GM23248 (cell line): ENCODE measurements at places on chromosomes 7 and 10.

DNA sequence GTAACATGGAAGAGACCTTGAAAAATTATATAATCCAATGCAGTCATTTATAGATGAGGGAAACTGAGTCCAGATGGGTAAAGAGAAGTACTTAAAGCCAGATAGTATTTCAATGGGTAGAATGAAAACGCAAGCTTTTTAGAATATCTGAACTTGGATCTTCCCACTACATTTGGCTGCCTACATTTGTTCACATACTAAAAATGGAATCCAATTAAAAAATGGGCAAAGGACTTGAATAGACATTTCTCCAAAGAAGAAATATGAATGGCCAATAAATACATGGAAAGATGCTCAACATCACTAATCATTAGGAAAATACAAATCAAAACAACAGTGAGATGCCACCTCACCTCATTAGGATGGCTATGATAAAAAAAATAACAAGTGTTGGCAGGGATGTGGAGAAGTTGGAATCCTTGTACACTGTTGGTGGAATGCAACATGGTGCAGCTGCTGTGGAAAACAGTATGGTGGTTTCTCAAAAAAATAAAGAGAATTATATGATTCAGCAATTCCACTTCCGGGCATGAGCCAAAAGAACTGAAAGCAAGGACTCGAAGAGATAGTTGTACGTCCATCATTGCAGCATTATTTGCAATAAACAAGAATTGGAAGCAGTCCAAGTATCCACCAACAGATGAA lies 188.0 kb downstream of the FRMD4A start:
- no peaks in the 10 kb centered on the region for H3K36me3 ChIP-seq
- H3K4me1 ChIP-seq = no peaks in the 10 kb centered on the region
- H3K27me3 ChIP-seq = peaks cover 47% of the 10 kb centered on the region
- H3K27ac ChIP-seq = no peak overlapping the region
- H3K4me3 ChIP-seq = no peak overlapping the region

DNA sequence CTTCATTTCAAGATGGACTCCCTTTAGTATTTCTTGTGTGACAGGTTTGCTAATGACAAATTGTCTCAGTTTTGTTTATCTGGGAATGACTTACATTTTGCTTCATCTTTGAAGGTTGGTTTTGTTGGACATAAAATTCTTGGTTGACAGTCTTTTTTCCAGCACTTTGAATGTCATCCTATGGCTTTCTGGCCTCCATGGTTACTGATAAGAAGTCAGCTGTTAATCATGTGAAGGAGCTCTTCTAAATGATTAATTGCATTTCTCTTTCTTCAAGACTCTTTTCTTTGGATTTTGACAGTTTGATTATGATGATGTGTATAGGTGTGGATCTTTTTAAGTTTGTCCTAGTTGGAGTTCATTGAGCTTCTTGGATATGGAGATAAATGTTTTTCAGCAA lies 26.9 kb upstream of the HHEX start:
- no peaks in the 10 kb centered on the region for H3K4me1 ChIP-seq
- no peaks in the 10 kb centered on the region for H3K27me3 ChIP-seq
- H3K4me3 ChIP-seq = no peak overlapping the region
- no peaks in the 10 kb centered on the region for H3K36me3 ChIP-seq
- H3K27ac ChIP-seq = no peak overlapping the region
- peak; percentile 4 for DNase-seq

- no peak overlapping the region for H3K27ac ChIP-seq
- peaks cover 12% of the 10 kb centered on the region for H3K4me1 ChIP-seq
- DNase-seq = no peak
- H3K27me3 ChIP-seq = no peaks in the 10 kb centered on the region
- no peak overlapping the region for H3K4me3 ChIP-seq
- H3K36me3 ChIP-seq = no peaks in the 10 kb centered on the region
Measured at GRCh38 chr10:118914629-118915028, 114.9 kb upstream of the NANOS1 start.

GRCh38 chr7:41053820-41054219 lies 649.1 kb downstream of the INHBA start:
- H3K36me3 ChIP-seq = no peaks in the 10 kb centered on the region
- H3K27ac ChIP-seq = no peak overlapping the region
- no peak overlapping the region for H3K4me3 ChIP-seq
- no peaks in the 10 kb centered on the region for H3K27me3 ChIP-seq

DNA sequence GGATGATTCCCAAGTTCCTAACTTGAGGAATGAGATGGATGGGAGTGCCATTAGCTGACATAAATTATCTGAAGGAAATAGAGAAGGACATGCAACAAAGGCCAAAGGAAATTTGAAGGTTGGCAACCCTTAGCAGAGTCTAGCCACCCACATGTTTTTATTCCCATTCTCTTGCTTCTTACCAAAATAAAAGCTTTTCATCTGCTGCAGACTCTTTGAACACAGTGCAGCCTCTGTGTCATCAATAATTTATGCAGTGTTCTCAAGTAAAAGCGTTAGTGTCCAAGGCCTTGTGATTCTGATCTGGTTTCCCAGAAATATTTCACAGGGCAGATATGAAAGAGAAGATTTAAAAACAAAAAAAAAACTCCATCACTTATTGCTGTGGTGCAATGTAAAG lies 98.5 kb downstream of the ST7 start:
- H3K27ac ChIP-seq = no peak overlapping the region
- no peaks in the 10 kb centered on the region for H3K27me3 ChIP-seq
- no peaks in the 10 kb centered on the region for H3K36me3 ChIP-seq
- no peak for DNase-seq

- peak overlapping the region; percentile 100 for H3K27ac ChIP-seq
- DNase-seq = peak; percentile 67
- 0 out of 2 replicates have a peak overlapping the region, but pooled peaks have one; percentile 44 for H3K4me3 ChIP-seq
- peaks cover 37% of the 10 kb centered on the region for H3K4me1 ChIP-seq
- no peaks in the 10 kb centered on the region for H3K36me3 ChIP-seq
- no peaks in the 10 kb centered on the region for H3K27me3 ChIP-seq
Measured at GRCh38 chr7:6284055-6284400, 11.6 kb upstream of the CYTH3 start.

DNA sequence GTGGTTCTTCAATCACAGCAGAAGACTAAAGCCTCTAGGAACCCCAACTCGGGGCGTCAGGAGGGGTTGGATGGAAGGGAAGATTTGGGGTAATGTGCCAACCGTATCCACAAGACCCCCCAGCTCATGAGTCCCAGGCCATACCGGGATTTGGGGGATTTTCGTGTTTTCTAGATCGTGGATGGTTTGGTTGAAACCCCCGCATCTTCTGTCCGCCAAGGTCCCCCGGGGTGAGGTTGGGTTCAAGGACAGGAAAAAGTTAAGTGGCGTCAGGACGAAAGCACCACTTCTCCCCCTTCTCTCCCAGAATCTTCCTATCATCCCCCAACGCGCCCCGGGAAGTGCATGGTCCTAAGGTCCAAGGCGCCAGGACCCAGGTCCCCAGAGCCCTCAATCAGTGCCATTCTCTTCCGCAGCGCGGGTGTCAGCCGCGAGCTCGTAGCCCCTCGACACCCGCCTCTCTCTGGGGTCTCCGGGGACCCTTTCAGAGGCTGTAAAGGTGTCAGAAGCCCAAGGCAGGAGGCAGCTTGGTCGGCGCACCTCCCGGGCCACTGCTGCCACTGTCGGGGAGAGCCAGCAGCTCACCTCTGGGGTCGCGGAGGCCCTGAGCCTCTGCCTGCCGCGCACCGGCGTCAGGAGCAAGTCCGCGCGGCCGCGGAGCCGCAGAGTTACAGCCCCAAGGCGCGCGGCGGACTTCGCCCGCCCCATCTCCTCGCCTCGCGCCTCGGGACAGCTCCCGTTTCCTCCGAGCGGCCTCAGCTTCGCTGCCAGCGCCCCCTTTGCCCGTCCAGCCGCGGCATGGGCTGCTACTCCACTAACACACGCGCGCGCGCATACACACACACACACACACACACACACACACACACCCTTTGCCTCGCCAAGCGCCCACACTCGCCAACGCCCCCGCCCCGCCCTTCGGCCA lies 1.5 kb downstream of the MKX start:
- H3K4me3 ChIP-seq = peak overlapping the region; percentile 77
- H3K27ac ChIP-seq = peak overlapping the region; percentile 89
- peaks cover 14% of the 10 kb centered on the region for H3K27me3 ChIP-seq

DNA sequence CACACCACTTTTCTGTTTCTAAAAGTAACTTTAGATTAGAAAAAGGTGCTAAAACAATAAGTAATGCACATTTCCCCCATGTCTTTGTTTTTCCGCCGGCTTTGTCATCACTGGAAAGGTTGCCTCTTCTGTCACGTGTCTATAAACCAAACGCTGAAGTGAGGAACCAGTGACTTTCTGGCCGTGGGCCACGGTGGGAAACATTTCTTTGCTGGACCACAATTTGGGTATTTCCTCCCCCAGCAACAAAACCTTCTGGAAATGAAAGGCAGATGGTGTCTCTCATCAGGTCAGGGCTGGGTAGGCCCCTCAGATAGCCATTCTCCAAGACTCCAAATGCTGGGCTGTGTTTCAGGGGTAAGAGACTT lies 174.5 kb downstream of the SH3PXD2A start:
- DNase-seq = peak; percentile 75
- no peaks in the 10 kb centered on the region for H3K36me3 ChIP-seq
- H3K27me3 ChIP-seq = no peaks in the 10 kb centered on the region
- peaks cover 54% of the 10 kb centered on the region for H3K4me1 ChIP-seq
- H3K4me3 ChIP-seq = no peak overlapping the region

DNA sequence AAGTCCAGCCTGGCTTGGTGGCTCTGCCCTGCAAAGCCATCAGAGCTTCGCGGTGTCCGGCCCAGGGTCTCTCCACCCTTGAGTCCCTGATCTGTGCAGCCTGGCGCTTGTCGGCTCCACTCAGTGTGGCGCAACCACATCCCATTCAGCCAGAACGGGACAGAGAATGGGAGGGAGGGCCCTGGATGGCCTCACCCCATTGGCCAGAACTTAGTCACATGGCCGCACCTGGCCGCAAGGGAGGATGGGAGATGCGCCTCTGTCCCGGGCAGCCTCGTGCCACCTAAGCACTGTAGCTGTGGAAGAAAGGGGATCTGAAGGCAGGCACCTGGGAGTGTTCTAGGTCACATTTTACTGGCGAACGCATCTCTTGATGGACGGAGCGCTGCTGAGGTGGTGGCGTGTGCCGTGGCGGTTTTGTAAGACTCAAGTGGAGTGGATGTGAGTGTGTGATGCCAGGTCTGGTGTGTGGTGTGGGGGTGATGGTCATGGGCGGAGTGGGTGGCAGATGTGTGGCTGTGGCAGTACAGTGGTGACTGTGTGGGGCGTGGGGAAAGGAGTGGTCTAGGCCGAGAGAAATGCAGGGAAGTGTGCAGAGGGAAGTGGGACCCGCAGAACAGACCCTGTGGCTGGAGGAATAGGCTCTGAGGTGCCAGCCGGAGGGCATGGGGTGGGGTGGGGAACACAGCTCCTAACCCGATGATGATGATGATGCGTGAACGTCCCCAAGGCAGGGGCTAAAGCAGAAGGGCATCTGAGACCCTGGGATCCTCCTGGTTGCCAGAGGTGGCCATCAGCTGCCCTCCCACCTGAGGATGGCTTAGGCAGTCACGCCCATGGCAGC lies 19.0 kb downstream of the CLEC2L start:
- H3K4me3 ChIP-seq = no peak overlapping the region
- no peak overlapping the region for H3K27ac ChIP-seq
- no peaks in the 10 kb centered on the region for H3K4me1 ChIP-seq
- no peak for DNase-seq

GRCh38 chr7:156232931-156233705 lies 407.5 kb upstream of the RNF32 start:
- H3K27me3 ChIP-seq = no peaks in the 10 kb centered on the region
- no peak overlapping the region for H3K4me3 ChIP-seq
- DNase-seq = no peak
- H3K36me3 ChIP-seq = no peaks in the 10 kb centered on the region
- H3K4me1 ChIP-seq = no peaks in the 10 kb centered on the region

DNA sequence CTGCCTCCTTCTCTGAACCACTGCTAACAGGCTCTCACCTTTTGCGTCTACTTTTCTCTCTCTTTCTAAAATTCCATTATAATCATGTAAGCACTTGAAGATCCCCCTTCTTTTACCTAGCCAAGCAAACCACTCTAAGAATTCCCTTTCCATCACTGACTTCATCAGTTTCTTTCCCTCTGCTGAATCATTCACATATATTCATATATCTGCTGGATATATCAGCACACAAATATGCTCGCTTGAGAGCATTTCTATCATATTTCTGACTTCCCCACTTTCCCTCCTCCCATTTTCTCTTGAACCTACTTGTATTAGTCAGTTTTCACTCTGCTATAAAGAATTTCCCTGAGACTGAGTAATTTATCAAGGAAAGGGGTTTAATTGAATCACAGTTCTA lies 84.2 kb upstream of the LRRN3 start:
- H3K27me3 ChIP-seq = no peaks in the 10 kb centered on the region
- H3K36me3 ChIP-seq = no peaks in the 10 kb centered on the region
- peak overlapping the region; percentile 39; the same call in 1 of the 2 replicates for H3K27ac ChIP-seq
- peak; percentile 60 for DNase-seq
- peaks cover 23% of the 10 kb centered on the region for H3K4me1 ChIP-seq

GRCh38 chr10:62842983-62843382 lies 26.8 kb upstream of the EGR2 start:
- no peaks in the 10 kb centered on the region for H3K4me1 ChIP-seq
- H3K36me3 ChIP-seq = no peaks in the 10 kb centered on the region
- DNase-seq = no peak
- no peak overlapping the region for H3K27ac ChIP-seq

DNA sequence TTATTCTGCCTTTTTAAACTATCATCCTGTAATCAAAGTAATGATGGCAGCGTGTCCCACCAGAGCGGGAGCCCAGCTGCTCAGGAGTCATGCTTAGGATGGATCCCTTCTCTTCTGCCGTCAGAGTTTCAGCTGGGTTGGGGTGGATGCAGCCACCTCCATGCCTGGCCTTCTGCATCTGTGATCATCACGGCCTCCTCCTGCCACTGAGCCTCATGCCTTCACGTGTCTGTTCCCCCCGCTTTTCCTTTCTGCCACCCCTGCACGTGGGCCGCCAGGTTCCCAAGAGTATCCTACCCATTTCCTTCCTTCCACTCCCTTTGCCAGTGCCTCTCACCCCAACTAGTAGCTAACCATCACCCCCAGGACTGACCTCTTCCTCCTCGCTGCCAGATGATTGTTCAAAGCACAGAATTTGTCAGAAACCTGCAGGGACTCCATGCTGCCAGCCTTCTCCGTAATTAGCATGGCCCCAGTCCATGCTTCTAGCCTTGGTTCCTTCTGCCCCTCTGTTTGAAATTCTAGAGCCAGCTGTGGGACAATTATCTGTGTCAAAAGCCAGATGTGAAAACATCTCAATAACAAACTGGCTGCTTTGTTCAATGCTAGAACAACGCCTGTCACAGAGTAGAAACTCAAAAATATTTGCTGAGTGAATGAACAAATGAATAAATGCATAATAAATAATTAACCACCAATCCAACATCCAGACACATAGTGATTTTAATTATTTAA lies 151.7 kb downstream of the EGFR start:
- no peaks in the 10 kb centered on the region for H3K27me3 ChIP-seq
- H3K4me1 ChIP-seq = no peaks in the 10 kb centered on the region
- H3K27ac ChIP-seq = no peak overlapping the region
- DNase-seq = no peak

DNA sequence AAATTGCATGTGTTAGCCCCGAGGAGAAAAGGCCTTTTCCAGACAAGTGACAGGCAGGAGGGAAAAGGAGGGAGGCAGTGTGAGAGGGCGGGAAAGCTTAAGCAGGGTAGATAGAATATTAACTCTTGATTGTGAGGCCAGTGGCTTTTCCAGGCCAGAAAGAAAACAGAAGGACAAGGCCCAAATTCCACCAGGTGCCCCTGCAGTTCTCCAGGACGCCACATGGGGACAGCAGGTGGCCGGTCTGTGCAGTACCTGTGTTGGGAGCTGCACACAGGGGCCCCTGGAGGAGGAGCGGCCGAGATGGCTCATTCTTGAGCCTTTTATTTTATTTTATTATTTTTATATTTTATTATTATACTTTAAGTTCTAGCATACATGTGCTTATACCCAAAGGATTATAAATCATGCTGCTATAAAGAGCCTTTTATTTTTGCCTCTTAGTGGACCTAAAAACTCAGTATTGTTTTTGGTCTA lies 141.3 kb upstream of the KLF14 start:
- peaks cover 62% of the 10 kb centered on the region for H3K4me1 ChIP-seq
- no peaks in the 10 kb centered on the region for H3K27me3 ChIP-seq
- peak overlapping the region; percentile 51 for H3K27ac ChIP-seq
